Astrocyte of the spinal cord (primary cell): ENCODE measurements at places on chromosomes 3 and 15.
A peak's percentile ranks its signal among the peaks of the same experiment; 100 is the strongest.

GRCh38 chr15:79083154-79083553 lies 7.4 kb downstream of the RASGRF1 start:
- no peak for DNase-seq

GRCh38 chr3:4755566-4755965 lies 223.7 kb upstream of the BHLHE40 start:
- DNase-seq, result no peak

- DNase-seq, result peak; percentile 96
These were observed at the start of gene GTF2A2 for GRCh38 chr15:59656897-59657634. GTF2A2 (minus strand) TSS chr15:59657515; CDS start chr15:59652277, 5,238 bp downstream.

GRCh38 chr3:61058836-61059235 lies 192.4 kb downstream of the FHIT start:
- DNase-seq, result no peak

GRCh38 chr3:177832880-177833279 lies 635.6 kb upstream of the TBL1XR1 start:
- no peak for DNase-seq

DNA sequence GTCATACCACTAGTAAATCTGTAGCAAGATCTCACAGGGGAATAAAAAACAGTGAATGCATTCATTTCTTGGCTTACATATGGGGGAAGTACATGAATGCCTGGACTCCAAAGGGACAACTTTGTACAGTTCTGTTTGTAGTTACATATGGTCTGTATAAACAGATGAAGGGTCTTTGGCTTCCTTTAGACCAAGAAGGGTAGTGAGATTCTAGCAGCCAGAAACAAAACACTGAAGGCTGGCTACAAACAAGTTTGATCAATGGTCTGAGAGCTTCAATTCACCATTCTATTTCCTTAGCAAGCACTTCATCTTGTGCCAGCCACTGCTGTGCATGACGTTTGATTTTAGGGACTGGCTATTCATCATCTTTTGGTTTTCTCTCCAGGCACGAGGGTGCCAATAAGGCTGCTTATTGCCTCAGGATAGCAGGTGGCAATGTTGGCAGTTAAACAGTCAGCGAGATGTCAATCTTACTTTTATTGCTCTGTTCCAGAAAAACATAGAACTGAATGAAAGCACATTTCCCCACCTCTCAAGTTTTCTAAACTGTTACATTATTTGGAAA lies 313.7 kb upstream of the COL8A1 start:
- DNase-seq, result no peak

DNA sequence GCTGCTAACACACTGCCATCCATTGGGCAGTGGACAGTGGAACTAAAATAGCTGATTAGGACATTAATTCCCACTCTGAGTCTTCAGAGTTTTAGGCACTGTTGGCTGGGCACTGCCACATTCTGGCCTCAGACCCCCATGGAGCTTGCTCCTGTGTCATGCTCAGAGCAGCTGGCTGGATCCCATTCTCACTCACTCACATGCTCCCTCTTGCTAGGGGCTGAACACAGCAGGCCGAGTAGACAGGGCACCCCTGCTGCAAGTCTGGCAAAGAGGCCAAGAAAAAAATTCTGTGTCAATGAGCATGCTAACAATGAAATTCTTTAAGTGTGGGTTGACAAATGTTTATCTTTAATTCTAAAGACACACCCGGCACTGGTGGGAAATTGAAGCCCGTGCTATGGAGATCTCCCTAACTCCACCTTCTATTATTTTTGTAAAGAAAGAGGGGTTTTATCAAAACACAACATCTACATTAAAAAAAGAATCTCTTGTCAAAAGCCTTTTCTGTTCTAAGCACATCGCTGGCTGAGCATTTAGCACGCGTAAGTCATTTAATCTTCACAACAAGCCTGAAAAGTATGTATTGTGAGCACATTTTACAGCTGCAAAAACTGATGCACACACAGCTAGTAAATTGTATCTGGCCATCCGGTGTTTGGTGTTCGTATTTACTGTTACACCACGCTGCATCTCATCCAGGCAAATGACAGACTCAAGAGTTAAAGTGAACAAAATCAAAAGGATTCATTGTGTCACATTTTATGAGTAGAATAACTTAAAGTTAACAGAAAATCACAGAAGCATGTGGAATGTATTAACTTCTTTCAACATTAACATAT lies 362.1 kb downstream of the PLOD2 start:
- peak; percentile 33 for DNase-seq

GRCh38 chr3:61715886-61716527 lies 154.6 kb downstream of the PTPRG start:
- no peak for DNase-seq

GRCh38 chr3:110227991-110228390 lies 843.6 kb upstream of the NECTIN3 start:
- DNase-seq, result no peak

- DNase-seq, result no peak
These were observed 317.6 kb upstream of the RASGRP1 start for GRCh38 chr15:38882221-38882620.

GRCh38 chr3:129204473-129204872 lies 20.8 kb upstream of the CNBP start:
- no peak for DNase-seq

- no peak for DNase-seq
These were observed 398.6 kb downstream of the ZIC4 start for GRCh38 chr3:147007736-147008245.

DNA sequence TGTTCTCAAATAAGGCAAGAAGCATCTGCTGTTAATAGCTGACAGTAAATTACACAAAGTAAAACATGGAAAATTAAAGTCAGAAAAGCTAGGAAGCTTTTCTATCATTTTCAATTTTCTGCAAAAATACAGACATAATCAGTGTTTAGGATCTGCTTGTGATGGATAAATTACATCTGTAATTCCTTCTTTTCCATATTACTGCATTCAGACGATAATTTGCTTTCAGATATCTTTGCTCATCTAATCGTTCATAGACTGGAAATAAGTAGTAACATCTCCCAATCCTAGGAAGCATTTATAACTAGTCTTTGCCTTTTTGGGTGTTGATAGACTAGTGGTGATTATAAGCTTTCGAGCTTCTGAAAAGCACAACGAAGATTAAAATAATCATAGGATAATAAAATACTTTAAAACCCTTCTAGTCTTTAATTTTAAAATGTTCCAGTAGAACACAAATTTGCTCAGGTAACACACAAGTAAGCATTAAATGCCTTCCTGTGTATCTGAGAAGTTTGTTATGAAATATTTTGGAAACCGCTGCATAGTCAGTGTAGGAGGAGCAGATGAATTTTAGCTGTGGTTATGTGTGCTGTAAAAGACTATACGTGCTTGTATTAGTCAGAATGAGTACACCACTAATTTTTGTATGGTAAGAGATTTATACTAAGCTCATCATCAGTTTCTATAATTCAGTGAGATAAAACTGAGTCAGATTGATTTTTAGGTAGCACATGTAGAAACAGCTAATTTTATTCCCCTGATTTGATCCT lies 41.0 kb downstream of the MBNL1 start:
- DNase-seq, result peak; percentile 64

DNA sequence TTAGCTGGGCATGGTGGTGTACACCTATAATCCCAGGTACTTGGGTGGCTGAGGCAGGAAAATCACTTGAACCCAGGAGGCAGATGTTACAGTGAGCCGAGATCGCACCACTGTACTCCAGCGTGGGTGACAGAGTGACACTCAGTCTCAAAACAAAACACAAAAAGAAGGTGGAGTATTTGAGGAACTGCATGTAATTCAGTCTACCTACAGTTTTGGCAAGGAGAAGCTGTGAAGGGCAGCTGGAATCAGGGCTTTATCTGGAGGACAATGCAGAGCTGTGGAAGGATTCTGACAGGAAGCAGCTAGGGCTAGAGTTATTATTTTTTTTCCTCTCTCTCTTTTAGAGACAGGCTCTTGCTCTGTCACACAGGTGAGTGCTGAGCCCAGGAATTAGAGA lies 6.8 kb downstream of the H1-8 start:
- no peak for DNase-seq

GRCh38 chr3:188633206-188633605 lies 479.2 kb downstream of the LPP start:
- DNase-seq, result no peak

DNA sequence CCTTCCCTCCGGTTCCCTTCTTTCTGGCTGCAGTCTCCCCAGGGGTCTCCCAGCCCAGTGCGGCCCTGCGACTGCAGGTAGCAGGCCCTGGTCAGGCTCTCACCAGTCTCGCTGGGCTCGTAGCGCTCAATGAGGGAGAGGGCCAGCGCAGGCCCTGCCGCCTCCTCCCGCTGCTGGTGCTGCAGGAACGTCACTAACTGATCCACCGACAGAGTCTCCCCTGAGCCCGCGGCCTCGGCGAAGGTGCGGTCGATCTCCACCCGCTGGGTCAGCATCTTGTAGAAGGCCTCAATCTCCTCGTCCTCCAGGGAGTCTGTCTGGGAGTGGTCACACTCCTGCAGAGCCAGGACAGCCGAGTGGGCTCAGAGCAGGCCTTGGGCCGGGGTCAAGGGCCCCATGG lies 18.3 kb downstream of the PLCD1 start:
- no peak for DNase-seq

- no peak for DNase-seq
These were observed 62.7 kb upstream of the KLF13 start for GRCh38 chr15:31263751-31264558.

DNA sequence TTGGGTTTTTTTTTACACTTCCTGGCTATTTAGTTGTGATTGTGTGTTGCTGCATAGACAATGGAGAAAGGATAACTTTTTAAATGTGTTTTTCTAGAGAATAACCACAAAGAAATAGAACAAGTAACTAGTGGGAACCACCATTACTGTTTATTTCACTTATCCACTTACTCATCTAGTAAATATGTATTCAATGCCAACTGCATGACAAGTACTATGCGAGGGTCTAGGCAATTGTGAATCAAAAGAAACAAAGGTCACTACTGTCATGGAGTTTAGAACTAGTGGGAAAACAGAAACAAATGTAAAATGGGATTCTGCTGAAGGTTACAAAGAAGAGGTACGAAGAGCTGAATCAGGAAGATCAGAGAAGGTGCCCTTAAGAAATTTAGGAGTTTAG lies 600.9 kb upstream of the ROBO2 start:
- DNase-seq, result peak; percentile 24

DNA sequence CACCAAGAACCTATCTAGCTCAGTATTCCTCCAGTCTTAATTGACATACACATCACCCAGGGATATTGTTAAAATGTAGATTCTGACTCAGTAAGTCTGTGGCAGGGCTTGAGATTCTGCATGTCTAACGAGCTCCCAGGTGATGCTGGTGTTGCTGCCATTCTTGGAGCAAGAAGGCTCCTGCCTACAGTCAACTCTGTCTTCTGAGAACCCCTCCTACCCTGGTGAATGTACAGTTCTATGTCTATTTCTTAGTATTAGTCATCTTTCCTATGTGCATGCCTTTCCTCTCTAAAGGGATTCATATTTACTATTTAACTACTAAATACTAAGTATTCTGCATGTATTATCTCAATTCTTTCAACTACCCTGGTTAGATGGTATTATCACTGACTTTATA lies 268.7 kb downstream of the EDEM1 start:
- no peak for DNase-seq

GRCh38 chr3:191401775-191402357 lies 59.1 kb upstream of the PYDC2 start:
- DNase-seq, result no peak

DNA sequence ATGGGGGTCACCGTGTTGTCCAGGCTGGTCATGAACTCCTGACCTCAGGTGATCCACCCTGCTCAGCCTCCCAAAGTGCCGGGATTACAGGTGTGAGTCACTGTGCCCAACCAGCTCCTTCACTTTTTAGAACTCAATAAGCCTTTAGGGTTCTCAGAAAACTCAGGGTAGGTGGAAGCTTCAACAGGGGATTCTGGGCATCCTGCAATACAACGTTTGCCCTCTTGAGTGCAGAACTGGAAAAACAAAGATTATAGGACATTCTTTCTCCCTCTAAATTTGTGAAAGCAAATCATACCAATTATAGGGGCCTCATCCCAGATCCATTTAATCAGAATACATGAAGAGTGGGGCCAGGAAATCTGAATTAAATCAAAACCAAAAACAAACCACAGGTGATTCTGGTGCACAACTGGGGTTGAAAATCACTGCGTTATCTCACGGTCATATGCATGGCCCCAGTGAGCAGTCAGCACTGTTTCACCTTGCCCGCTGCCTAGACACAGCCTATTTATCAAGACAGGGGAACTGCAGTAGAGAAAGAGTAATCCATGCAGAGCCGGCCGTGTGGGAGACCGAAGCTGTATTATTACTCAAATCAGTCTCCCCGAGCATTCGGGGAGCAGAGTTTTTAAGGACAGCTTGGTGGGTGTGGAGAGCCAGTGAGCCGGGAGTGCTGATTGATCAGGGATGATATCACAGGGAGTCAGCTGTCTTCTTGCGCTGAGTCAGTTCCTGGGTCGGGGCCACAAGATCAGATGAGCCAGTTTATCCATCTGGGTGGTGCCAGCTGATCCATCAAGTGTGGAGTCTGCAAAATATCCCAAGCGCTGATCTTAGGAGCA lies 58.4 kb downstream of the TMEM44 start:
- no peak for DNase-seq

- no peak for DNase-seq
These were observed 40.2 kb downstream of the ROBO2 start for GRCh38 chr3:77079988-77080610.

- peak; percentile 38 for DNase-seq
These were observed 130.9 kb downstream of the ASB7 start for GRCh38 chr15:100733101-100733842.
